ENCODE measurements at places on chromosomes 13 and 19.

GRCh38 chr19:57105976-57106721 lies 13.6 kb upstream of the USP29 start:
- DNase-seq, result no peak

DNA sequence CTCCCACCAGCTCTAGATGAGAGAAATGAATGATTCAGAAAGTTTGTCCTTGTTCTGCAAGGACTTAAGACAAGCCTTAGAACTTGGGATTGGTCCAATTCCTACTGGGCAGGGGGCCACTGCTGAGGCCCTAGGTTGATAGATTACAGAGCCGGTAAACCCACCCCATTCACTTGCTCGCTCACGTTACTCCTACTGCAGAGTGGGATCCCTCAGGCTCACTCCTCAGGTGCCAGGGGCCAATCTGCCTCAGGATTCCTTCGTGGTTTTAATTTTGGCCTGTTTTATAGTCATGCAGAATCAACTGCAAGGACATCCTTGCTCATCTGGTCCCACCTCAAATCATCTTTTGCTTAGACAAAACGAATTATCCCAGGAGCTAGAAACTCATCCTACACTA lies 59.0 kb downstream of the SERP2 start:
- no peak for DNase-seq

DNA sequence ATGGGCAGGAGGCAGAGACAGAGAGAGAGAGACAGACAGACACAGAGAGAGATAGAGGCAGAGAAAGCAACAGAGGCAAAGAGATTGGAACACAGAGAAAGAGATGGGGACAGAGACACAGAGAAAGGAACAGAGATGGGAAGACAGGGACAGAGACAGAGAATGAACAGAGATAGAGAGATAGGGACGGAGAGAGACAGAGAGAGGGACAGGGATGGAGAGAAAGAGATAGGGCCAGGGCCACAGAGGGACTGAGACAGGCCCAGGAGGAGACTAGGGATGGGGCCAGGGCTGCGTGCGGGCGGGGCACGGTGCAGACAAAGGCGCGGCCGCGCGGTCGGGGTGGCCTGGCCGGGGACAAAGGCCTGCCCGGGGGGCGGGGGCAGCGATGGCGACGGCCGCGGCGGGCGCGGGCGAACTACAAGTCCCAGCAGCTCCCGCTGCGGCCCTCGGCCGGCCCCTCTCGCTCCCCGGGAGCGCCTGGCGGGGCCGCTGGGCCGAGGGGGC lies at the start of gene ZNF358:
Gene ZNF358, plus strand, starts transcription at position 459 of the 507 bp plus-strand sequence. CDS start 3,140 bp downstream, outside the sequence.
- no peak for DNase-seq

DNA sequence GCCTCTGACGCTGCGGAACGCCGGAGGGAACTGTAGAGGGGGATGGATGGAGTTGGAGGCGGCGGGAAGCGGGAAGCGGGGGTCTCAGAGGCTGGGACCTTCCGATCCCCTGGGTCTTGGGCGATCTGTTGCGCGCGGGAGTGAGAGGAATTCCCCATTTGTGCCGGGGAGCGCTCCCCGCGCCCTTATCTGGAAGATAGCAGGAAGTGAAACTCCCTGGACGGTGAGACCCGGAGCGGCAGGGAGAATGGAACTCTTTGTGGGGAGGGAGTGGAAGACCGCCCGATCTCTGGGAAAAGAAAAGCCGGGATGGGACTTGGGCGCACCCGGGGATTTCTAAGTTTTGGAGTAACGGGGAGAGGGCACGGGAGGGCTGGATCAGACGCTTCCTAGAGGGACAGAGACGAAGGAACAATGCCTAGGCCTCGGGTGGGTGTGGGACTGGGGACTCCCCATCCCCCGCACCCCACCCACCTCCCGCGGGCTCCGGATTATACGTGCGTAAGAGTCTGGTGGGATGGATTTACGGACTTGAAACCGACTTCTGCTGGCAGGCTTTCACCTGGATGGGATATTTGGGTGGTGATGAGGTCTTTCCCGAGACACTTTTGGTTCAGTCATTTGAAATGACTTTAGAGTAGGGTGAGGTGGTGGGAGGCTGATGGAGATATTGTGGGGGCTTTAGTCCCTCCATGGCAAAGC lies 495 bp downstream of the LSR start:
- no peak for DNase-seq

Measured in NCI-H524 treated with DMSO at 0.1 percent for 48 hours (cell line).